Thymus (tissue), 14 donors: ENCODE measurements at places on chromosomes 5 and 9. TPM values are rescaled to one million over a fixed set of nuclear protein-coding genes. Genes with fewer than 3 reads are reported as not detected.

DNA sequence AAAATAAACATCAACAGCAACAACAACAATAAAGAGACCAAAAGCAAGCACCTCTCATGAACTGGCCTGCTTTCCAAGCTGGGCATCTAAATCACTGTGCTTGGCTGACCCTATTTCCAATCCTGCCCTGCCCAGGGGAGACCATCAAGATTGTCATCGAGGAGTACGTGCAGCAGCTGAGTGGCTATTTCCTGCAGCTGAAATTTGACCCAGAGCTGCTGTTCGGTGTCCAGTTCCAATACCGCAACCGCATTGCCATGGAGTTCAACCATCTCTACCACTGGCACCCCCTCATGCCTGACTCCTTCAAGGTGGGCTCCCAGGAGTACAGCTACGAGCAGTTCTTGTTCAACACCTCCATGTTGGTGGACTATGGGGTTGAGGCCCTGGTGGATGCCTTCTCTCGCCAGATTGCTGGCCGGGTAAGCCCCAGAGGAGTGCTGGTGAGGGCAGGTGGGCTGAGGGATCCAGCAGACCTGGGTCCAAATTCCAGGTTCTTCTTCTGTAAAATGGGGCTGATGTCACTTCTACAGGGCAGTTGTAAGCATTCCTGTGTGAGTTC, 15.6 kb downstream of the PTGS1 start:
- no peak overlapping the region for H3K27ac ChIP-seq
- H3K27me3 ChIP-seq = no peaks in the 10 kb centered on the region
- no peaks in the 10 kb centered on the region for H3K36me3 ChIP-seq
- no peak for DNase-seq

DNA sequence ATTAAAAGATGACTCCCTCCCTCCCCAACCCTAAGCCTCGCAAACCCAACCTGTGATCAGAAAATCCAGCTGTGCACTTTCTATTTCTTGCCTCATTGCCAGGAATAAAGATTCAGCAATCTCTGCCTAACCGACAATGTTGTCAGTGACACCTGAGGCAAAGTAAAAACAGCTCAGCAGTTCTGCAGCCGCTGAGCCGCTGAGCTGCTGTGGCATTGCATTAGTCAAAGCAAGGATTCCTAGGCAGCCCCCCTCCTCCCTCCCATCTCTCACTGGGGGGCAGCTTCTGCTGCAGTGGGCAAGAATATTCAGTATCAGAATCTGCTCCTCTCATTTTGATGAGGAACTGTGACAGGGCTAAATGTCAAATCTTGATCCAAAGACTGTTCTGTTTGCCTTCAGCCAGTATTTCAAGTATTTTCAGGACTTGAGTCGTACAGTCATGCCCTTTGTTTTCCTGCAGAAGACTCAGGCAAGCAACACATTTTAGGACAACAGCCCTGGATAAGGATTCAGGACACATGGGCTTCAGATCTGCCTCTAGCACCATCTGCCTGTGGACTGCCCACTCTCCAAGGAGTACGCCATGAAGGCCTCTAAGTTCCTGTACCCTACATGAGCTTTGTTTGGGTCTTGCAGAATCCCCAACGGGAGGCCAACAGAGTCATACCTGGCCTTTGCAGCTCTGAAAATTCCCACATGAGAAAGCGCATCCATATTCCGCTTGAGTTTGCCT, 41.1 kb upstream of the DAP start:
- no peak overlapping the region for H3K4me3 ChIP-seq
- no peak overlapping the region for H3K27ac ChIP-seq
- no peaks in the 10 kb centered on the region for H3K4me1 ChIP-seq
- DNase-seq = no peak

SPATA31A3 gene
- polyA plus RNA-seq = not detected

DNA sequence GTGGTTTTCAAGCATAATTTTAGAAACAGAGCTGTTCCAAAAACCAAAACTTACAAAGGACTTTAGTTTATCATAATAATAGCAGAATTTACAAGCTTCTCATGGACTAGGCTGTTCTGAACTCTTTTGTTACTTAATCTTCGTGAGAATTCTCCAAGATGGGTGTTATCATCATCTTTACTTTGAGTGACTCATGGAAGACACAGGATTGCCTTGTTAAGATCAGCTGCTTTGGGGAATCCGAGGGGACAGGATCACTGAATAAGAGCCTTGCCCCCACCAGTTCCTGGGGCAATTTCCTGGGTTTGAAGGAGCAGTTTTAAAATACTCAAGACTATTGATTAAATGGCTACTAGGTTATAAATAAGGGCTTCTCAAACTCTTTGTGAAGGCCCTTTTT, 80.5 kb downstream of the CFAP90 start:
- H3K27ac ChIP-seq = no peak overlapping the region
- no peak for DNase-seq
- no peaks in the 10 kb centered on the region for H3K36me3 ChIP-seq
- no peaks in the 10 kb centered on the region for H3K27me3 ChIP-seq
- H3K4me3 ChIP-seq = no peak overlapping the region

GRCh38 chr9:38039907-38040682, 28.9 kb downstream of the SHB start:
- H3K36me3 ChIP-seq = no peaks in the 10 kb centered on the region
- no peaks in the 10 kb centered on the region for H3K4me1 ChIP-seq
- H3K27me3 ChIP-seq = no peaks in the 10 kb centered on the region

DNA sequence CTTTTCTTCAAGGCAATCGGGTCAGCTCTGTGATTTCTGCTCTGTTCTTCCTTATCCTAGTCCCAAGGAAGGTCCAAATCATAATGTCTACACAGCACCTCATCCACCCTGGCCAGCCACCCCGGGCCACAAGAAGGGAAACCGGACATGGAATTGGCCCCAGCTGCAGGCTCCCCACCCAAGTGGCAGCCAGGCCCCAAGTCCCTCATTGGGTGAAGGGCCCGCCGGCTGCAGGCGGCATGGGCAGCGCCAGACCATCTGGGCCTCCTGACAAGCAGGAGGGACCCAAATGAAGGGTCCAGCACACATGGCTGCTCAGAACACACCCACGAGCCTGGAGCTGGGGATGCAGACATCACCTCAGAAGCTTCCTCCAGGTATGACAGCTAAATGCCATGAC, 33.7 kb downstream of the BICD2 start:
- H3K27me3 ChIP-seq = no peaks in the 10 kb centered on the region
- peaks cover 36% of the 10 kb centered on the region for H3K36me3 ChIP-seq
- no peak overlapping the region for H3K27ac ChIP-seq
- DNase-seq = no peak
- peaks cover 17% of the 10 kb centered on the region for H3K4me1 ChIP-seq

- H3K27me3 ChIP-seq = no peaks in the 10 kb centered on the region
- no peak overlapping the region for H3K4me3 ChIP-seq
- DNase-seq = peak; percentile 57
- H3K4me1 ChIP-seq = peaks cover 40% of the 10 kb centered on the region
- no peaks in the 10 kb centered on the region for H3K36me3 ChIP-seq
Measured at GRCh38 chr9:89548071-89548638, 50.2 kb upstream of the SEMA4D start.

DNA sequence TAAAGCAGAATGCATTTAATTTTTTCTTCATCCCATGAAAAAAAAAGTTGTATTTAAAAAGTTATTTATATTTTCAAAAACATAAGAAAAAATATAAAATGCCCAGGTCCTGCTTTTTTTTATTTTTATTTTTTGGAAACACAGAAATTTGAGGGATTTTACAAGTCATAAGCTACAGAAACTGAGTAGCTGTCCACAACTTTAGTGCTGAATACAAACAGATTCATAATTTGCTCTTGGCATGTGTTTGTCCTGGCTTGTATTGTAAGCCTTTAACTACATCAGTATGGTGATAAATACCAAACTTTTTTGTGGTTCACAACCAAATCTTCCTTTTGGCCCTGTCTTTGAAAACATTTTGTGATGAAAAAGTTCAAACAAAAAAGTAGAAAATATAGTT, 7.5 kb upstream of the PLCXD3 start:
- H3K27me3 ChIP-seq = no peaks in the 10 kb centered on the region
- no peak overlapping the region for H3K27ac ChIP-seq
- no peak for DNase-seq

OR13C3 gene
- not detected for polyA plus RNA-seq

- DNase-seq = no peak
- no peaks in the 10 kb centered on the region for H3K27me3 ChIP-seq
- no peak overlapping the region for H3K27ac ChIP-seq
- H3K4me3 ChIP-seq = no peak overlapping the region
- no peaks in the 10 kb centered on the region for H3K4me1 ChIP-seq
Measured at GRCh38 chr9:92191801-92192200, 76.6 kb upstream of the SPTLC1 start.

CCL27 gene
- polyA plus RNA-seq = 48.4 TPM

PRUNE2 gene
- polyA plus RNA-seq = 2.0 TPM

LCN9 gene
- not detected for polyA plus RNA-seq

GRCh38 chr5:163548649-163549048, 43.2 kb downstream of the MAT2B start:
- no peak overlapping the region for H3K4me3 ChIP-seq
- H3K27me3 ChIP-seq = no peaks in the 10 kb centered on the region
- H3K27ac ChIP-seq = no peak overlapping the region
- no peaks in the 10 kb centered on the region for H3K4me1 ChIP-seq

- H3K4me3 ChIP-seq = peak overlapping the region; percentile 14
- H3K27me3 ChIP-seq = peaks cover 8% of the 10 kb centered on the region
- H3K36me3 ChIP-seq = no peaks in the 10 kb centered on the region
- peaks cover 58% of the 10 kb centered on the region for H3K4me1 ChIP-seq
Measured at GRCh38 chr9:129459547-129460322, 161.2 kb downstream of the C9orf50 start.

GRCh38 chr9:115115924-115116323, 2.0 kb downstream of the TNC start:
- no peaks in the 10 kb centered on the region for H3K4me1 ChIP-seq
- peaks cover 18% of the 10 kb centered on the region for H3K27me3 ChIP-seq
- no peaks in the 10 kb centered on the region for H3K36me3 ChIP-seq
- no peak overlapping the region for H3K4me3 ChIP-seq

OR1Q1 gene
- 0.05 TPM for polyA plus RNA-seq

DNA sequence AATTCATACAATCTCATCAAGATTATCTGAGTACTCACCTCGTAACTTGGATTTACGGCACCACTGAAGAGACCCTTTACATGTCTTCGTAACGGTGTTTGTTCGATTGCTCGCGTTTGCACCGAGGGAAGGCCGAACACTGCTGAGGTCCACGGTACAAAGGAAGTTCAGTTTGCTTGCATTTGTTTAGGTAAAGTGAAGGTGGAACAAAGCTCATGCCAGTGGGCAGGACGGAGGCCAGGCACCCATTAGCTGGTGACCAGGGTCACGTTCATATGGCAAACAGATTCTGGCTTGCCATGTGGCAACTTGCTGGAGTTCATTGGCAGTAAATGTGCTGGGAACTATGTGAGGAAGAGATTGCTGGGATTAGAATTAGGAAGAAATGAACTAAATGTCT, 164.8 kb downstream of the MACROH2A1 start:
- no peak overlapping the region for H3K4me3 ChIP-seq
- peaks cover 5% of the 10 kb centered on the region for H3K4me1 ChIP-seq
- H3K27ac ChIP-seq = no peak overlapping the region
- no peaks in the 10 kb centered on the region for H3K27me3 ChIP-seq
- no peaks in the 10 kb centered on the region for H3K36me3 ChIP-seq

KLHL3 gene
- polyA plus RNA-seq = 5.0 TPM

DNA sequence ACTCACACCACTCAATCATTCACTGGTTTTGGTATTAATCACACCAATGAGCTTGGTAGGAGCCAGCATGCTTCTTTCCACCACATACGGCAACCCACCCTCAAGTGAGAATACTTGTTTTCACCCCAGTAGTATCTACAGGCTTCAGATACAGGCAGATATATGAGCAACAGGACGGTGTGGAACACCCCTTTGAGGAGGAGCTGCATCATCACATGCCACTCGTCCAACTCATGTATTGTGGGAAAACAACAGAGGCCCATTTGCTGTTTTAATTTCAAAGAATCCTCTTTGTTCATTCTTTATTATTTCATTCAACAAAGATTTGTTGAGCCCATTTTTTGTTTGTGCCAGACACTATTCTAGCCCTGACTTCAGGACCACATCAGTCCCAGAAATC, 46.0 kb downstream of the RORB start:
- H3K4me1 ChIP-seq = no peaks in the 10 kb centered on the region
- no peak for DNase-seq
- H3K4me3 ChIP-seq = no peak overlapping the region
- no peaks in the 10 kb centered on the region for H3K36me3 ChIP-seq
- H3K27me3 ChIP-seq = no peaks in the 10 kb centered on the region
- H3K27ac ChIP-seq = no peak overlapping the region

RANBP17 gene
- 2.1 TPM for polyA plus RNA-seq

GRAMD2B gene
- polyA plus RNA-seq = 38.4 TPM

PDLIM4 gene
- 38.4 TPM for polyA plus RNA-seq

TAL2 gene
- 0.32 TPM for polyA plus RNA-seq

DNA sequence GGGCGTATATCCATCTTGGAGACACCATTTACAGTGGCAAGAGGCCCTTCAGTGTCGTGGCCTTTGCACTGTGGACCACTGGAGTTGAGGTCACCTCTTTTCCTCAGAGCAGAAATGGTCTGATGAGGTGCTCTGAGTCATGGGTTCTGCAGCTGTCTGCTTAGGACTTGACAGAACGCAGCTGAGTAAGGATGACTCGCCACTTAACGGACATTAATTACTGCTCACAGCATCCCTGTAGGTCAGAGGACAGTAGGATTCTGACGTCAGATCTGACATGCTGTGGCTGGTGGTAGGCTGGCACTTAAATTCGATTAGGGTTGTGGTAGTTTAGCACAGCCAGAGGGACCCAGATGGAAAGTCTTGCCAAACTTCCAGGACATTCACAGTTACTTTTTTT, 479.4 kb downstream of the DMAC1 start:
- no peaks in the 10 kb centered on the region for H3K4me1 ChIP-seq
- H3K27ac ChIP-seq = no peak overlapping the region
- H3K36me3 ChIP-seq = no peaks in the 10 kb centered on the region
- no peak for DNase-seq

DNA sequence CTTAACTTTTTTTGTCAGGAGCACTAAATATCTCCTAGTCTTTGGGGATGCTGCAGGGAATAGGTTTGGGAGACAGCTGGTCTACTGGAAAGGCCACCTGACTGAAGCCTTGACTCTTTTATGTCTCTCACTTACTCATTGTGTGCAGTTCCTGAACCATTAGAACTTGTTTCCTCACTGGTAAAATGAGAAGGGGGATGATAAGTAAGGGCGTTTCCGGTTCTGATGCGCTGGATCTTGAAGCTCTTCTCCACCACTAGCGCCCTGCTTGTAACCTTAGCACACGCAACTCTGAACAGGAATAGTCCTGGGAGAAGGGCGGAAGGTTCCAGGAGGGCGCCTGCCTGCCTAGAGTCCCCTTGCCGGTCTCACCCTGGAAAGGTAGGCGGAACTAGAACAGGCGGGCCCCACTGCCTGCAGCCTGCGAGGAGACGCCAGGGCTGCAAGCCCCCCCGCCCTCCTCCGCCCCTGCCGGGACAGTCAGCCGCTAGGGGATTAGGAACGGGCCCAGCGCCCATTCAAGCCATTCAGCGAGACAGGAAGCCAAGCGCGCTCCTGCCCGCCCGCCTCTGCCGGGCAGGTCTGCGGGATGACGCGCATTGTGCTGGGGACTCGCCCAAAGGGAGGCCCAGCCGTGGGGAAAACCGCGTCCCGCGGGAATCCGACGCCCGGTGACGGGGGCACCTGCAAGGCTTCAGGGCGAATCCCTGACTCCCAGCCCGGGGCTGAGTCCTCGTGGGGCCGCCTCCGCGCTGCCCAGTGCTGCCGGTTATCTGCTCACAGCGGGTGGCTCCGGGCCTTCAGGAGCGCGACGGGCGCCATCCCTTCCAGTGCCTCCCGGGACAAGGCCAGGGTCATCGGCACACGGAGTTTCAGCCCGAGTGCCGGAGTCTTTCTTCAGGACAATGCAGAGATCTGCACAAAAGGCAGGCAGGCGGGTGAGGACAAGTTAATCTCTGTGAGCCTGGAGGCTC, 44.0 kb upstream of the XPA start:
- H3K27me3 ChIP-seq = peaks cover 7% of the 10 kb centered on the region
- peak overlapping the region; percentile 8 for H3K4me3 ChIP-seq
- H3K27ac ChIP-seq = peak overlapping the region; percentile 62
- peaks cover 7% of the 10 kb centered on the region for H3K4me1 ChIP-seq
- peak; percentile 11 for DNase-seq
